ENCODE measurements at places on chromosomes 6 and 20.

DNA sequence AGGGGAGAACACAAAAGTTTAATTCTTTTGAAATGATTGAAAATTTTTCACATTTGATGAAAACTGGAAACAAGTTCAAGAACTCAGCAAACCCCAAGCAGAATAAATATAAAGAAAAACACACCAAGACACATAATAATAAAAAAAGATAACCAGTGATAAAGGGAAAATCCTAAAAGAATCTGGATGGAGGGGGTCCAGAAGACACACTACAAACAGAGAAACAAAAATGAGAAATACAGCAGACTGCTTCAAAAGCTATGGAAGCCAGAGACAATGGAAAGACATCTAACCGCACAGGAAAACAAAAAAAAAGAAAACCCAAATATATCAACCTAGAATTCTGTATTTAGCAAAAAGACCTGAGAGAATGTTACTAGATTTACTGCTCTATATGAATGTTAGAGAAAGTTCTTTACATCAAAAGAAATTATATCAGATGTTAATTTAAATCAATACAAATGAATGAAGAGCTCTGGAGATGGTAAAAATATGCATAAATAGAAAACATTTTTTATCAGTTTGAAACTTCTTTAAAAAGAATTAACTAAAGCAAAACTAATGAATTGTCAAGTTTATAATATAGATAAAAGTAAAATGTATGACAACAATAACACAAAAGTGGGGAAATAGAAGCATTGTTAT is 310.7 kb upstream of the PREP start:
- DNase-seq = no peak

GRCh38 chr6:752438-752837 is 59.5 kb upstream of the EXOC2 start:
- no peak for DNase-seq

DNA sequence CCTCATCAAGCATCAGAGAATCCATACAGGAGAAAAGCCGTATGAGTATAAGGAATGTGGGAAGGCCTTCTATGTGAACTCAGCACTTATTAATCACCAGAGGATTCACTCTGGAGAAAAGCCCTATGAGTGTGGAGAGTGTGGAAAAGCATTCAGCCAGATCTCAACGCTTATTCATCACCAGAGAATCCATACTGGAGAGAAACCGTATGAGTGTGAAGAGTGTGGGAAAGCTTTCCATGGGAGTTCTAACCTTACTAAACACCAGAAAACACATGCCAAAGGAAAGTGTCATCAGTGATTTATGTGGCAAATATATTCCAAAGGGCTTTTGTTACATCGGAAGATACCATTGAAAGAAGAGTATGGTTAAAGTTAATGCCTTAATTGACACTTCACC is 25.4 kb downstream of the ZKSCAN8 start:
- no peak for DNase-seq

DNA sequence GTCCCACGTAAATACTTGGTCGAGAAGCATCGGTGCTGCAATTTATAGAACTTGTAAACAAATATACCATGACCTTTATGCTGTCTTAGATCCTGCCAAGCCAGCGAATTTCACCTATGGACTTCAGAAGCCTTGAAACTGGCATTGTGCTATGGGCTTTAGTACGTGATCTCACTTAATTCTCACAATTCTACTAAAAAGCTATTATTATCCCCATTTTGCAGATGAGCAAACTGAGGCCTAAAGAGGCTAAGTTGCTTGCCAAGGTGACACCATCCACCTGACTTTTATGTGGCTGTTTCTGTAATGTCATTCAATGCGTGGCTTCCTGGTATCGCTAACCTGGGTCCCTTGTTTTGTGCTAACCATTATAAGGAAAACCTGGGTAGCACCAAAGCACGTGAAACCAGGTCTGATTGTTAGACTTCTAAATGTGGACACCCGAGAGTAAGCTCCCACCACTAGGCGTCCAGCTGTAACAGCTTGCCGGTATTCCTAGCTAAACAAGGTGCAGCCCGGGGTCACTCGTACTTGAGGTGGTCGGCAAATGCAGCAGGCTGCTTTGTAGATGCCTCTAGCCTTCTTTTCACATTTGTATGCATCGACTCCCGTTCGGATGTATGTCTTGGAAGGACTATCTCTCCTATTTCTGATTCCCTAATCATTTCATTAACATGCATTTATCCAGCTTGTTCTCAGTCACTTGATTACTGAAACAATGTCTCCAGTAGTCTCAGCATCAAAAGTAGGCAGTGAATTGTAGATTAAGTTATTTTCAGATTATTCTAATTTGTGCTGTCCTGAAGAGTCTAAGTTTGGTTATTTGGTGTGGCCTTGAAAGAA is 1.1 kb downstream of the SYNJ2 start:
- no peak for DNase-seq

GRCh38 chr6:72381076-72381475 is 240.8 kb upstream of the KCNQ5 start:
- DNase-seq = no peak

DNA sequence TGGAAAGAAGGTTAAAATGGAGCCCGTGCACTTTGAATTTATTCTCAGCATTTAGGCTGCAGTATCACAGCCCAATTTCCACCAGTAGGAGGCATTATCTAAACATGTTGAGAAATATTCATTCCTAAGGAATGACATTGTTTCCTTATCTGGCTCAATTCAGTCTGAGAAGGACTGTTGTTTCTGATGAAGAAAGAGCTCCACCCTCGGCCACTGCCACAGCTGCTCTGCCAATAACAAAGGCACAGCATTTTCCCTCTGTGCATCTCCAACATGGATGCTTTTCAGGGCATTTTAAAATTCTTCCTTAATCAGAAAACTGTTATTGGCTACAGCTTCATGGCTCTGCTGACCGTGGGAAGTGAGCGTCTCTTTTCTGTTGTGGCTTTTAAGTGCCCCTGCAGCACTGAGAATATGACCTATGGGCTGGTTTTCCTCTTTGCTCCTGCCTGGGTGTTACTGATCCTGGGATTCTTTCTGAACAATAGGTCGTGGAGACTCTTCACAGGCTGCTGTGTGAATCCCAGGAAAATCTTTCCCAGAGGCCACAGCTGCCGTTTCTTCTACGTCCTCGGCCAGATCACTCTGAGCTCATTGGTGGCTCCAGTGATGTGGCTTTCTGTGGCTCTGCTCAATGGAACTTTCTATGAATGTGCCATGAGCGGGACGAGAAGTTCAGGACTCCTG is at the start of gene CALHM5:
CALHM5 (plus strand) TSS at position 216 of the 687 bp plus-strand sequence; CDS start at position 274, 58 bp downstream.
- peak; percentile 29 for DNase-seq

- peak; percentile 37 for DNase-seq
These were observed 33.7 kb upstream of the HBS1L start for GRCh38 chr6:135088281-135088680.

GRCh38 chr6:30963641-30964040 is 19.9 kb upstream of the MUC21 start:
- no peak for DNase-seq

DNA sequence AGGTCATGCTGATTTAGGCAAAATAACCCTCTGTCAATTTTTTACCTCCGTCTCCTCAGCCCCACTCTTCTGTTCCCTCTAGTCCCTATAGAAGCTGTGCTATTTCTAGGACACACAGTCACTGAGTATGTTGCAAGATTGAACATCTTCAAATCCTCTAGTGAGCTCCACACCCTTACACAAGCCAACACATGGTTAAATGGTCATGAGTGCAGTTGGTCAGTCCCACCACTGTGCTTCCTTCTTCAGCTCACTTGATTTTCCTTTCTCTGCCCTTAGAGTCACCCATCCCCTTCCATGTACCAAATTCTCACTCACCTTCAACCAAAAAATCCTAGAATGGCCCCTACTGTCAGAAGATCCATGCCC is 48.2 kb upstream of the F13A1 start:
- DNase-seq = peak; percentile 61

GRCh38 chr20:21090111-21090618 is 16.0 kb downstream of the LINC00237 start:
- peak; percentile 56 for DNase-seq

- DNase-seq = no peak
These were observed 28.7 kb downstream of the DNAJC5 start for GRCh38 chr20:63923651-63924050.

GRCh38 chr6:26017632-26017966 is 55.0 kb downstream of the TRIM38 start:
- peak; percentile 52 for DNase-seq

GRCh38 chr20:2888224-2888955 is 15.1 kb downstream of the PTPRA start:
- DNase-seq = peak; percentile 54

DNA sequence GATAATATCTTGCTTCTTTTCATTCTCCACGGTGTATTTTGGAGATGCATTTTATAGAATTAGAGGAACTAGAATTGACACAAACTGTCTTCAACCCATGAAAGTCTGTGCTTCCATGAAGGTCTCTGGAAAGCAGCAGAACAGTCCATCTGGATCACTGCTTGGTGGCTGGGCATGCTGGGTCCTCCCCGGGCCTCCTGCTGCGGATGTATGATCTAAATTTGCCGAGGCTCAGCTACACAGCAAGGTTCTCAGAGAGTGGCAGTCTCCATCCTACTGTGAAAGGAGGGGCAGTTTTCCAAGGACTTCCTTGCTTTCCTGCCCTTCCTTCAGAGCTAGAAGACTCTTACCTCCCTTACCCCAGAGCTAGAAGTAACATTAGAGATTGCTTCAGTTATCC is 15.1 kb downstream of the PKIG start:
- no peak for DNase-seq

GRCh38 chr6:117512987-117513573 is 30.6 kb downstream of the DCBLD1 start:
- DNase-seq = no peak
